Kidney (tissue), 22 donors: ENCODE measurements at places on chromosomes 5 and 9. TPM values are rescaled to one million over a fixed set of nuclear protein-coding genes. Genes with fewer than 3 reads are reported as not detected.

Gene EFNA5
- total RNA-seq: 54.4 TPM

Gene IL17B
- total RNA-seq: 1.4 TPM

Gene IFNB1
- not detected for total RNA-seq

Gene LCN2
- total RNA-seq: 198 TPM

Gene ASPN
- total RNA-seq: 1.5 TPM

Gene OR1J2
- total RNA-seq: not detected

- no peak overlapping the region for H3K4me3 ChIP-seq
- H3K4me1 ChIP-seq: no peaks in the 10 kb centered on the region
- DNase-seq: no peak
- H3K27me3 ChIP-seq: no peaks in the 10 kb centered on the region
Measured at GRCh38 chr9:15361737-15362136, 54.7 kb upstream of the TTC39B start.

DNA sequence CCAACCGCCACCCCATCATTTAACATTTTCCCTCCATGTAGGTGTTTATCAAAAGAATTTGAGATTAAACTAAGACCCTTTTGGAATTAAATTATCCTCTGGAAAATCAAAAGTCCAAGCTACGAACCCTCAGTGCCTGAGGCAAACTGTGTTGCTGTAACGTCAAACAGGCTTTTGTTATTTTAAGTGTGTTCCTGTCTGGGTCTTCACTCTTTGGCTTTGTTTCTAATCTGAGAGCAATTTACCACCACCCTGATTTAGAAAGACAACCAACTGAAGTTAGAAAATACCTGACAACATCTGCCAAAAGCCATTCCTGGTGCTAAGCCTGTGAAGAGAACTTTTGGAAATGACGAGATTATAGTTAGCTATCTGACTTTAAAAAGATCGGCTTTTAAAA lies 199.9 kb downstream of the DIRAS2 start:
- H3K36me3 ChIP-seq: no peaks in the 10 kb centered on the region
- no peak overlapping the region for H3K4me3 ChIP-seq
- H3K27me3 ChIP-seq: no peaks in the 10 kb centered on the region
- no peaks in the 10 kb centered on the region for H3K4me1 ChIP-seq
- DNase-seq: no peak
- no peak overlapping the region for H3K27ac ChIP-seq

GRCh38 chr5:88776692-88777091 lies 106.3 kb downstream of the MEF2C start:
- no peak overlapping the region for H3K4me3 ChIP-seq
- no peak overlapping the region for H3K27ac ChIP-seq
- H3K4me1 ChIP-seq: no peaks in the 10 kb centered on the region
- H3K36me3 ChIP-seq: no peaks in the 10 kb centered on the region

GRCh38 chr5:35920890-35921289 lies 17.5 kb downstream of the CAPSL start:
- peak; percentile 8 for DNase-seq
- no peak overlapping the region for H3K4me3 ChIP-seq
- H3K36me3 ChIP-seq: no peaks in the 10 kb centered on the region
- H3K4me1 ChIP-seq: no peaks in the 10 kb centered on the region

DNA sequence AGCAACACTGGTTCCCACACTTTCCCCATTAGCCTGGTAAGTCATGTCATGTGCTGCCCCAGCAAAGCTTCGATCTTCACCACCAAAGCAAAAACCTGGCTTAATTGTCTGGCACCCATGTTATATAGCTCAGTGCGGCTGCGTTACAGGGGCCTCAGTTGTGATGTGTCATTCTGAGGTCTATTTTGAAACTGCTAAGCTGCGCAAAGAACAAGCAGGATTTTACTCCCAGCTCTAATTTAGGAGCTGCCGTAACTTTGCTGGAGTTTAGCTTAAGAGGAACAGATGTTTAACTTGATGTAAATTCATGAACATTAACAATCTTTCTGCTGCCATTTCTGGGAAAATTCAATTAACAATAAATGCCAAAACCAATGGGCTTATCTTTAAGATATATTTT lies 274.1 kb downstream of the HSPA4 start:
- no peaks in the 10 kb centered on the region for H3K4me1 ChIP-seq
- no peaks in the 10 kb centered on the region for H3K27me3 ChIP-seq
- no peak for DNase-seq
- no peak overlapping the region for H3K4me3 ChIP-seq

DNA sequence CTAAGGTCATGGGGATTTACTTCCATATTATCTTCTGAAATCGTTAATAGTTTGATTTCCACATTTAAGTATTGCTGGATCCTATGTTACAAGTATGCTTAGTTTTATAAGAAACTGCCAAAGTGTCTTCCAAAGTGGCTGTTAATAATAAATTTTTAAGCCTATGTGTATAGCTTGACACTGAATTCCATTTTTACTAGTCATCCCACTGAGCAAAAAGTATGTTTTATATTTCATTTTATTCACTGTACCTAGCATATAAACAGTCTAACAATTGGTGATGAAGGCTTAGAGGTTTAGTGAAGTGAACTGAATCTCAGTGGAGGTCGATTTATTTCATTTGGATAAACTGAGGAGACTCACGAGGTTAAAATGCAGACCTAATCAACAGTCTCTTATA lies 174.6 kb downstream of the ADAMTS6 start:
- H3K4me3 ChIP-seq: no peak overlapping the region
- H3K27ac ChIP-seq: no peak overlapping the region
- no peaks in the 10 kb centered on the region for H3K27me3 ChIP-seq
- no peak for DNase-seq
- no peaks in the 10 kb centered on the region for H3K36me3 ChIP-seq

DNA sequence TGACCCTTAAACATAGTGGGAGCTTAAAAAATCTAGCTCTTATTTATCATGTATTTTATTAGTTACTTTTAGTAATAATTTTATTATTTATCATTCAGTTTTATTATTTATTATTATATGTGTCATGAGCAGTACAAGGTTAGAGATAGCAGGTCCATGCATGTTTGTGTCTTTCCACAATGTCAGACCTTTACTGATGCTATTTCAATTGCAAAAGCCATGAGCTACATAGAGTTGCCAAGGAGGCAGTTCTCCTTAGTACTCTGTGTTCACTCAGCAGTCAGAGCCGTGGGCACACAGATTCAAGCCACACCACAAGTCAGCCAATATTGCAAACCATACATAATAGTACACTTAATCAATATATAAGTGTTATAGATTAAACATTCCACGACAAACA lies 157.9 kb upstream of the NTRK2 start:
- H3K4me1 ChIP-seq: no peaks in the 10 kb centered on the region
- H3K27ac ChIP-seq: no peak overlapping the region
- H3K4me3 ChIP-seq: no peak overlapping the region
- no peaks in the 10 kb centered on the region for H3K36me3 ChIP-seq

DNA sequence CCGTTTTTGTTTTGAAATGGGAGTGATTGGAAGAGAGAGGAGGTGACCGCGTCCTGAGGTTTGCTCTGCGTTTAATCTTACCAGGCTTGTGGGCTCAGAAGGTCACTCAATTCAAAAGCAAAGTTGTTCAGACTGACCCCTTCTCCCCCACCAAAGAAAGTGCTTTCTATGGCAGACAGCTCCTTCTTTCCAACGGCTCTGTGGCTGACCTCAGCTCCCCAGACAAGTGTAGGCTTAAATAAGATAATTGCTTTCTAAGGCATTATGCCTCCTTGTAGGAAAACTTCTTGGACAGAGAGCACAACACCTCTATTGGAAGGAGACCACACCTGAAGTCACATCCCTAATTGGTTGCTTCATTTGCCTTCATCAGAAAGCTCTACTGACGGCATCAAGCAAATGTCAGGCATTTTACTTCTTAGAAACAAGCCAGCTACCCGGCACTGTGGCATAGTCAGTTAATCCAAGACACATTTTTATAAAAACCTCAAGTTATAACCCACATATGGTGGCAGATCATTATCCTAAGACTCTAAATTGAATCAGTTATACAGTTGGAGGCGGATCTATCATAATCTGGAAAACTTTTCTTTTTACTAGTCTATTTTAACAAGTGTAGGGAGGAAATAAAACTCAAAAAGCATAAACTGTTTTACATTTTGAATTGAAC lies 94.9 kb downstream of the TMEM174 start:
- H3K27ac ChIP-seq: no peak overlapping the region
- no peaks in the 10 kb centered on the region for H3K27me3 ChIP-seq
- no peak overlapping the region for H3K4me3 ChIP-seq
- no peak for DNase-seq
- peaks cover 2% of the 10 kb centered on the region for H3K4me1 ChIP-seq

DNA sequence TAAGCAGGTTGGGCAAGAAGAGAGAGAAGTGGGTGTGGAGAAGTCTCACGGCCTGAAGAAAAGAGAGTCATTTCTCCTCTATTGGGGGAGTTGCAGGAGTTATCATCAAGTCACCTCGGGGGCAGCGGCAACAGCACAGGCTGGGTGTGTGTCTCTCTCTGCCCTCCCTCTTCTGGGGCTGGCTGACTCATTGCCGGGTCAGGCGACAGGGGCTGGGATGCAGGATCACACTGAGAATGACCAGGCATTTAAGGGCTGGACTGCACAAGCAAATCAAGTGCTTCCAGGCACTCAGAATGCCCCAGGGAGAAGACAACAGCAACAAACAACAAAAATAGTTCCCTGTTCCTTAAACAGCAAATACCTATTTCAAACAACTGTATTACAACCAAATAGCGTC lies 6.3 kb upstream of the EQTN start:
- no peaks in the 10 kb centered on the region for H3K36me3 ChIP-seq
- DNase-seq: no peak
- H3K4me3 ChIP-seq: no peak overlapping the region
- no peaks in the 10 kb centered on the region for H3K4me1 ChIP-seq
- no peak overlapping the region for H3K27ac ChIP-seq
- no peaks in the 10 kb centered on the region for H3K27me3 ChIP-seq

GRCh38 chr5:40985501-40985900 lies 76.2 kb downstream of the C7 start:
- peak; percentile 8 for DNase-seq
- H3K36me3 ChIP-seq: no peaks in the 10 kb centered on the region
- no peaks in the 10 kb centered on the region for H3K27me3 ChIP-seq

DNA sequence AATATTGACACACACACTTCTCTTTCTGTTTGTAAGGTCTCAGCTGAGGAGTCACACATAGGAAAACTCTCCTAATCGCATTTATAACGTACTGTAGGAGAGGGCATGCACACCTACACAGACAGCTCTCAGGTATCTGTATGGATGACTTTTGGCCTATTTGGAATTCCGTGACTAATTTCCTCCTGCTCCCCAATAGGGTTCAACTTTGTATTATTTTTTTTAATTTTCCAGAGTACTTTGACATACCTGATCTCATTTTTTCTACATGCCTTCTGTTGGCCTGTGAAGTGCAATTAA lies 195.9 kb downstream of the ARHGAP26 start:
- H3K27ac ChIP-seq: no peak overlapping the region
- no peaks in the 10 kb centered on the region for H3K36me3 ChIP-seq
- no peak overlapping the region for H3K4me3 ChIP-seq
- no peaks in the 10 kb centered on the region for H3K27me3 ChIP-seq
- H3K4me1 ChIP-seq: no peaks in the 10 kb centered on the region
- DNase-seq: no peak

DNA sequence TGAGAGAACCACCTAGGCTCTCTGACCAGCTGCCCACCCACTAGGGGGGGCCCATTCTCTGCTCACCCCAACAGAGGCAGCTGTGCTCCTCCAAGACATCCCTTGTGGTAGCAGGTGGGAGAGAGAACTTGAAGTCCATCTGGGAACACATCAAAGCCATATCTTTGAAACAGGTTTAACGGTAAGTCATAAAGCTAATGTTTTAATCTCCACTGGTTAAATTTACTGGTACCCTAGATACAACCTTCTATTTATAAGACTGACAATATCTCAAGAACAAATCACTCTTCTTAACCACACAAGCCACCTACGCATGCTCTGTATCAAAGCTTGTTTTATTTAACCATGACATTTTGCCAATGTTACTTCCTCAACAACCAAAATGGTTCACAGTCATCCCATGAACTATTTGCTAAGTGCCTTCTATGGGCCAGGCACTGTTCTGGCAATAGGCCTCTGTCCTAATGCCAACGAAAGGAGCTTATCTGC lies 20.4 kb downstream of the AUH start:
- H3K27me3 ChIP-seq: no peaks in the 10 kb centered on the region
- DNase-seq: no peak
- peak overlapping the region; percentile 18 for H3K27ac ChIP-seq
- H3K4me1 ChIP-seq: no peaks in the 10 kb centered on the region
- no peak overlapping the region for H3K4me3 ChIP-seq

GRCh38 chr9:110257097-110257841 lies 962 bp upstream of the TXN start:
- no peaks in the 10 kb centered on the region for H3K36me3 ChIP-seq
- peak overlapping the region; percentile 61 for H3K27ac ChIP-seq
- H3K27me3 ChIP-seq: no peaks in the 10 kb centered on the region
- H3K4me3 ChIP-seq: peak overlapping the region; percentile 80

GRCh38 chr5:138033907-138034306 lies 1.0 kb upstream of the FAM13B start:
- no peaks in the 10 kb centered on the region for H3K36me3 ChIP-seq
- DNase-seq: no peak
- no peak overlapping the region for H3K27ac ChIP-seq

GRCh38 chr5:38681029-38681706 lies 124.7 kb upstream of the LIFR start:
- DNase-seq: no peak
- H3K27ac ChIP-seq: no peak overlapping the region
- no peak overlapping the region for H3K4me3 ChIP-seq
- no peaks in the 10 kb centered on the region for H3K27me3 ChIP-seq

DNA sequence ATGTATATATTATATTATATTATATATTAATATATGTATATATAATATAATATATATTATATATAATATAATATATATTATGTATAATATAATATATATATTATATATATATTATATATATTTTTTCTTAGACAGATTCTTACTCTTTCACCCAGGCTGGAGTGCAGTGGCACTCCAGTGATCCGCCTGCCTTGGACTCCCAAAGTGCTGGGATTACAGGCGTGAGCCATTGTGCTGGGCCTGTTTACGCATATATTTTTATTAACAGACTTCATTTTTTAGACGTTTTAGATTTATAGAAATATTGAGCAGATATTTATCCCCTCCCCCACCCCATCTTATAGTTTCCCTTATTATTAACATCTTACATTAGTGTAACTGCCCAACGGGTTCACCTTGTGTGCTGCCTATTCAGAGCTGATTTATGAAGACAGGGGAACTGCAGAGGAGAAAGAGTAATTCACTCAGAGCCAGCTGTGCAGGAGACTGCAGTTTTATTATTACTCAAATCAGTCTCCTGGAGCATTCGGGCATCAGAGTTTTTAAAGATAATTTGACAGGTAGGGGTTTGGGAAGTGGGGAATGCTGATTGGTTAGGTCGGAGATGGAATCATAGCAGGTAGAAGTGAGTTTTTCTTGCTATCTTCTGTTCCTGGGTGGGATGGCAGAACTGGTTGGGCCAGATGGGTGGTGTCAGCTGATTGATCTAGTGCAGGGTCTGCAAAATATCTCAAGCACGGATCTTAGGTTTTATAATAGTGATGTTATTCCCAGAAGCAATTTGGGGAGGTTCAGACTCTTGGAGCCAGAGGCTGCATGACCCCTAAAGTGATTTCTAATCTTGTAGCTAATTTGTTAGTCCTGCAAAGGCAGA lies 93.4 kb downstream of the UNC13B start:
- H3K27me3 ChIP-seq: no peaks in the 10 kb centered on the region
- H3K4me1 ChIP-seq: peaks cover 8% of the 10 kb centered on the region
- H3K36me3 ChIP-seq: no peaks in the 10 kb centered on the region
- H3K4me3 ChIP-seq: no peak overlapping the region
- H3K27ac ChIP-seq: no peak overlapping the region

GRCh38 chr9:72300873-72301272 lies 64.1 kb downstream of the ZFAND5 start:
- no peaks in the 10 kb centered on the region for H3K36me3 ChIP-seq
- no peak for DNase-seq
- H3K4me3 ChIP-seq: no peak overlapping the region
- H3K4me1 ChIP-seq: peaks cover 10% of the 10 kb centered on the region
